ENCODE measurements at places on chromosomes 13 and 19.

- H3K27me3 ChIP-seq, result peaks cover 21% of the 10 kb centered on the region
- H3K4me3 ChIP-seq, result no peak overlapping the region
- no peak for DNase-seq
- peaks cover 5% of the 10 kb centered on the region for H3K4me1 ChIP-seq
Measured at GRCh38 chr19:1699386-1699785, 47.0 kb upstream of the TCF3 start.

GRCh38 chr19:54248016-54248601, 5.5 kb upstream of the LILRA6 start:
- no peak overlapping the region for H3K4me3 ChIP-seq
- no peak overlapping the region for H3K27ac ChIP-seq
- peaks cover 17% of the 10 kb centered on the region for H3K27me3 ChIP-seq
- DNase-seq, result peak; percentile 38
- no peaks in the 10 kb centered on the region for H3K36me3 ChIP-seq
- peaks cover 11% of the 10 kb centered on the region for H3K4me1 ChIP-seq

DNA sequence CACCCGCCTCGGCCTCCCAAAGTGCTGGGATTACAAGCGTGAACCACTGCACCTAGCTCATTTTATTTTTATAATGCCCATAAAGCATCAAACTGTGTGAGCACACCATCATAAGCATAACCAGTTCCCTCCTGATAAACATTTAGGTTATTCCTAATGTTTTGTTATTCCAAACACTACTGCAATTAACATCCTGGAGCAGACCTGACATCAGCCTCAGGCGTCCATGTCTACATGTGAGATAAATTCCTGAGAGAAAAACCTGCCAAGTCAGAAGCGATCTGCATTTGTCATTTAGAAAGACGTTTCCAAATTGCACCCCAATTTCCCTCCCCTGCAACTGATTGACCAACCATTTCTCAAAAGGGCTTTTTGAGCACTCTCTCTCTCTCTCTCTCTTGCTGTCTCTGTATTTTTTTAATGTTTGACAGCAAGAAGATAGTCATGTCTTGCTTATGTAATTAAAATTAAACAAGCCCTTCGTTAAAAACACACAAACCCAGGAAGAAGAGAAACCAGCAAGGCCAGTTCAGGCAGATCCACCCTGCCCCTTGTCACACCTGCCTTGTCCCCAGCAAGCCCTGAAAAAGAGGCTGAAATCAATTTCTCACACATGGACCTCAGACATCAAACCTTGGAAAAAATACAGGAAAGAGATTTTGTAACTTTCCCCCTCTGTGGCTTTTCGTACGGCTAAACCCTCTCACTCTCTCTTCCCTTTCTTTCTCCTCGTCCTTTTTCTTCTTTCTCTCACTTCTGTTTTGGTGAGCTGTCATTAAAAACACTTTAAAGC, 9.9 kb downstream of the LYPD3 start:
- H3K4me3 ChIP-seq, result no peak overlapping the region
- H3K27me3 ChIP-seq, result no peaks in the 10 kb centered on the region
- H3K4me1 ChIP-seq, result peaks cover 16% of the 10 kb centered on the region
- H3K27ac ChIP-seq, result no peak overlapping the region
- H3K36me3 ChIP-seq, result no peaks in the 10 kb centered on the region
- DNase-seq, result no peak

DNA sequence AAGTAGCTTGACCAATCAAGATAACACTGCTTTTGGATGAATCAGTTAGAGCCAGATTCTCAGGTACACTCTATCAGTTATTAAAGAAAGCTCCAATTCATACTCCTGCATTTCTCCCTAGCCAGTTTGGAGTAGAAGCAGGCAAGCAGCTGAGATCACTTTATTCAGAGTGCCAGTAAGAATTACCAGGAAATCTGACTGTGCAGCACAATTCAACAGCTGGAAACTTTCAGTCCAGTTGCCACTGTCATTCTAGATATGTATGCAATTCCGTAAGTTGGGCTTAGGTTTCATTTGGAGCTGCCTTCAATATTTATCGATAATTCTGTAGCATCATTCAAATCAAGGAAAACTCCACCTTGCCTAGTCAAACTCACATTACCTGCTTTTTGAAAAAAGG, 2625.6 kb upstream of the PCDH20 start:
- no peaks in the 10 kb centered on the region for H3K4me1 ChIP-seq
- H3K36me3 ChIP-seq, result no peaks in the 10 kb centered on the region
- no peak for DNase-seq
- H3K27me3 ChIP-seq, result no peaks in the 10 kb centered on the region
- H3K4me3 ChIP-seq, result no peak overlapping the region

DNA sequence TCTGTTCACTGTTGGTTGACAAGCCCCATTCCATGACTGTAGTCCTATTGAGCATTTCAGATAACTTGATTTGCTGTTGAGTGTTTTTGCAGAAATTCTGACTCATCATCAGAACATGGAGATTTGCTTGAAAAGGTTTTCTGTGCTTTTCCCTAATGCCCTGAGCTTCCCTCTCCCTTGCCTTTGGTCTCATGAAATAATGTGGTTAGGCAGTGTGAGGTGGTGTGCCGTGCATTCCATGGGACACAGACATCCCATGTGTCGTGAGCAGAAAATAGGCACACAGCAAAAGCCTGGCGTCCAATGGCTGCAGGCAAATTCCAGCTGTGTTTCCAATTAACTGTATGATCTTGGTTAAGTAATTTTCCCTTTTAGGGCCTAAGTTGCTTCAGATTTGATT, 197.4 kb downstream of the DLEU7 start:
- no peaks in the 10 kb centered on the region for H3K27me3 ChIP-seq
- DNase-seq, result no peak
- no peak overlapping the region for H3K27ac ChIP-seq
- H3K36me3 ChIP-seq, result no peaks in the 10 kb centered on the region
- H3K4me1 ChIP-seq, result peaks cover 3% of the 10 kb centered on the region

- H3K27ac ChIP-seq, result no peak overlapping the region
- peaks cover 6% of the 10 kb centered on the region for H3K36me3 ChIP-seq
- no peak overlapping the region for H3K4me3 ChIP-seq
- peaks cover 3% of the 10 kb centered on the region for H3K27me3 ChIP-seq
Measured at GRCh38 chr19:3849787-3850186, 19.1 kb downstream of the ZFR2 start.

DNA sequence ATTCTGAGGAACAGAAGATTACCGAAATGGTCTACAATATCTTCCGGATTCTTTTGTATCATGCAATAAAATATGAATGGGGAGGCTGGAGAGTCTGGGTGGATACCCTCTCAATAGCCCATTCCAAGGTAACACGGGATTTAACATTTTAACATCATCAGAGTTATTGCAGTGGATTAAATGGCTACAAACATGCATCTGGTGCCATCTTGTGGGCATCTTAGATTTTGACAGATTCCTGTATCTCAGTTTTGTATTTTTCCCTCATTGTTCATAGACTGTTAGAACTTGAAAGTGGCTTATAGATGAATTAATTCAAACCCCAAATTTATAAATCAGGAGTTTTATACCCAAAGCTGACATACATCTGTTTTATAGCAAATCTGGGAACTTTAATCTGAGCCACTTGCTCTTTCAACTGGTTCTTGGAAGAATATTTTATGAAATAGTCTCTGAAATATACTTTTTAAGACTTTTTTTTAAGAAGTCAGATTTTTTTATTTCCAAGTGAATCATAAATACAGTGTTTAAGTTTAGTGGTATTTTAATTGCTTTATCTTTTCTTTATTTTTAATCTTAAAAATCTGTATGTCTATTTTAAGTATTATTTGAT, 215.2 kb downstream of the NBEA start:
- no peaks in the 10 kb centered on the region for H3K27me3 ChIP-seq
- H3K4me3 ChIP-seq, result no peak overlapping the region
- H3K4me1 ChIP-seq, result peaks cover under 1% of the 10 kb centered on the region
- DNase-seq, result peak; percentile 11

DNA sequence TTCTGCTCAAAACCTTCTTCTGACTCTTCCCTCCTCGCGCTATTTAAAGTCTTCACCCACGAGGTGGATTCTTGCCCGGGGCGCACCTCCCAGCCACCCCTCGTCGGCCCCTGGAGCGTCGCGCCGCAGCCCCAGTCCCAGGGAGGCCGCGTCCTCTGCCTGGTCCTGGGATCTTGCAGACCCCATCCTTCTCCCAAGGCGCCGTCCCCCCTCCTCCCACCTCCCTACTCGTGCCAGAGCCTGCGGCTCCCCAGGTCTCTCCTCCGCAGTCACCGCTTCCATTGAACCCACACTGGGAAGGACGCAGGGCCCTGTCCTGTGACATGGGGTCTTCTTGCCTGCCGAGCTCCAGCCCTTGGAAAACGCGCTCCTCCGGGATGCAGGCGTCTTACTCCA, 486 bp downstream of the ZNF808 start:
- peaks cover 28% of the 10 kb centered on the region for H3K36me3 ChIP-seq
- DNase-seq, result peak; percentile 7
- peak overlapping the region; percentile 93 for H3K4me3 ChIP-seq
- peaks cover 19% of the 10 kb centered on the region for H3K4me1 ChIP-seq
- no peaks in the 10 kb centered on the region for H3K27me3 ChIP-seq

DNA sequence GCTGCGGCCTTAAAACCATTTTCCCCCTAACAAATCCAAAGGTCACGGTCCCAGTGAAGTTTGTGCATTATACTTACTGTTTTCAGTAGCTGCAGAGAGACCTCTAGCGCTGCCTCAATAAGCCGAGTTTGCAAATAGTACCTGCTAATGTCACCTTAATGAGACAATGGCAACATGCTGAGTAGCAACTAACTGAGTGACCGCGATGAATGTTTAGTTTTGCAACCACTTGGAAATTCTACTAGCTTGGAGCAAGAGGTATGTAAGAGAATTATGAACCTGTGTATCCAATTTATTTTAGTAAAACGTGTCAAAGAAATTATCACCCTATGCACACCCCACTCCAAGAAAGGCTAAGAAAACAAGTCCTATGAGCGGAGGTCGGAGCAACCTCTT, 1.2 kb downstream of the KPNA3 start:
- no peaks in the 10 kb centered on the region for H3K27me3 ChIP-seq
- peaks cover 44% of the 10 kb centered on the region for H3K4me1 ChIP-seq
- peak; percentile 7 for DNase-seq
- H3K27ac ChIP-seq, result peak overlapping the region; percentile 92
- H3K4me3 ChIP-seq, result peak overlapping the region; percentile 92

GRCh38 chr13:74449811-74450524, 315.8 kb upstream of the KLF12 start:
- peaks cover 2% of the 10 kb centered on the region for H3K27me3 ChIP-seq
- H3K4me3 ChIP-seq, result no peak overlapping the region
- H3K4me1 ChIP-seq, result peaks cover 2% of the 10 kb centered on the region
- peaks cover 2% of the 10 kb centered on the region for H3K36me3 ChIP-seq
- DNase-seq, result no peak

DNA sequence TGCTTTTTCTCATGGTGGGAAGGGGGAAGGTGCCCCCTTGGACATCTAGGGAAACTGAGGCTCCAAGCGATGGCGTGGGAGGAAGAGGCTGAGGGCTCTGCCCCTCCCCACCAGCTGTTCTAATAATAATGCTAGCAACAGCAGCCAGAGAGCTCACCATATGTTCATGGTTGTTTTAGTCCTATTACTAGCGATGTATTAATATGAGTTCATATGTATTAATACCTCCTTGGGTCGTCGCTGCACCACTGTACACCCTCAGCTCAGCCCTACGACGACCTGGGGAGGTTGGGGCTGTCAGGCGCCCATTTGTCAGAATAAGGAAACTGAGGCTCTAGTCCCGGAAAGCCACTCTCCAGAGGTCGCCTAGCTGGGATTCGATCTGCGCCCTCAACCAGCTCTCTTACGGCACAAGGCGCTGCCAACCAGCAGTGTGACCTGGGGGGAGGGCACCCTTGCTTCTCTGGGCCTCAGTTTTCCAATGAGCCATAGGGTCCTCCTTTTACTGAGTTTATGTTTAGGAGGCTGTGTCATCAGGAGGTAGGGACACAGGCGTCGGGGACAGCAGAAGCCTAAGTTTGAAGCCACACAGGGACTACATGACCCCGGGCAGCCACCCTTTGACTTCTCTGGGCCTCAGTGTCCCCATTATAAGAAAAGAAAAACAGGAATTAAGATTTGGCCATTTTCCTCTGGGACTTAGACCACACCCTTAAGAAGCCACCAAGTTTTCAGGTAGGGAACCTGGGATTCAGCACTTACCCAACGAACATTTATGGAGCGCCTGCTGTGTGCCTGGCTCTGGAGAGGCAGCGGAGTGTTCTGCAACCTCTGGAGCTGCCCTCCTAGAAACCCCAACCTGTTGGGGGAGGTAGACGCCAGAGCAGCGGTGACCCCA, 664 bp downstream of the MAST3 start:
- H3K4me3 ChIP-seq, result peak overlapping the region; percentile 86
- DNase-seq, result no peak
- H3K27ac ChIP-seq, result peak overlapping the region; percentile 71
- H3K4me1 ChIP-seq, result peaks cover 36% of the 10 kb centered on the region
- H3K36me3 ChIP-seq, result peaks cover 2% of the 10 kb centered on the region

- peaks cover 5% of the 10 kb centered on the region for H3K36me3 ChIP-seq
- H3K27ac ChIP-seq, result peak overlapping the region; percentile 82
- peak; percentile 60 for DNase-seq
- H3K4me1 ChIP-seq, result peaks cover 54% of the 10 kb centered on the region
- H3K4me3 ChIP-seq, result peak overlapping the region; percentile 7
Measured at GRCh38 chr19:29687244-29687896, 22.1 kb downstream of the PLEKHF1 start.

- H3K4me3 ChIP-seq, result no peak overlapping the region
- H3K27ac ChIP-seq, result no peak overlapping the region
- H3K36me3 ChIP-seq, result no peaks in the 10 kb centered on the region
Measured at GRCh38 chr13:98313922-98314292, 136.8 kb upstream of the RNF113B start.

- H3K4me1 ChIP-seq, result peaks cover 1% of the 10 kb centered on the region
- no peak overlapping the region for H3K4me3 ChIP-seq
- no peaks in the 10 kb centered on the region for H3K36me3 ChIP-seq
- H3K27me3 ChIP-seq, result no peaks in the 10 kb centered on the region
Measured at GRCh38 chr19:3599776-3600187, 6.9 kb downstream of the TBXA2R start.

DNA sequence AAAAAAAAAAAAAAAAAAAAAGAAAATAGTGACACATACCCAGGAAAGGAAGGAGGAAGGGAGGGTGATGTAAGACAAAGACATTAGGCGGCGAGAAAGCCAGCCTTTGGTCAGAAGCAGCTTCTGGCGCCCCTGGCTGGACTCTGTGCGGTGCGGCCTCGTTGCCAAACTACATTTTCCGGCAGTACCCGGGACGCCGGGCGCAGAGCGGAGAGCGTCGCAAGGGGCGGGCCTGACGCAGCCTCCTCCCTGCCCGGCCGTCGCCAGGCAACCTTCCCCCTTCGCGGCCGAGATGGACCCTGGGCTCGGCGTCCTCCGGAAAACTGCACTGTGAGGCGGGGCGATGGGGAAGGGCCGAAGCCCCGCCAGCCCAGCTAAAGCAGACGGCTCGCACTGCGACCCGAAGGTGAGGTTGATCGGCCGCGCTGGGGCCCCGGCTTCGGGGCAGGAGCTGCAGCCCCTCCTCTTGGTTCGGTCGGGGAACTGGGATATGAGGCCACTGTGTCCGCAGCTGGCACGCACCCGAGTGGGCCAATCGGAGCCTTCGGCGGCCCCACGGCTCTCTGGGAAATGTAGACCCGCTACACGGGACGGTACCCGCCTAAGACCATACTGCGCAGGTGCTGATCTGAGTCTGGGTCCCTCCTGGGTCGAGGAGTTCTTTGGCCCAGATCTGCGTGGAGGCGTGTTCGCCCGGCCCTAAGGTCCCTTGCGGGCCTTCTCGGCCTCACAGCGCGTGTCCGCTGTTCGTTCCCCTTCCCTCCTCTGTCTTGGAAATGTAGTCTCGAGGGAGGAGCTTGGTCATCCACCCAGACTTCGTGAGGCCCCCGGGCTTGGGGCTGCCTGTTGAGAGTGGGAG, 2.3 kb upstream of the MZF1 start:
- H3K27ac ChIP-seq, result peak overlapping the region; percentile 100
- peaks cover 12% of the 10 kb centered on the region for H3K36me3 ChIP-seq
- H3K4me1 ChIP-seq, result peaks cover 57% of the 10 kb centered on the region

- no peak overlapping the region for H3K27ac ChIP-seq
- no peak for DNase-seq
- no peak overlapping the region for H3K4me3 ChIP-seq
- no peaks in the 10 kb centered on the region for H3K4me1 ChIP-seq
Measured at GRCh38 chr19:15072930-15073647, 8.9 kb upstream of the OR1I1 start.

Measured in activated naive CD8-positive, alpha-beta T cell treated with anti-CD3 and anti-CD28 coated beads, Interleukin-2, amount 50 U/mL, for 24 hours (primary cell).